IMR-90 (cell line): ENCODE measurements at places on chromosomes 5 and 9. TPM values are rescaled to one million over a fixed set of nuclear protein-coding genes. Genes with fewer than 3 reads are reported as not detected.

Gene SLC2A8
- 6.4 and 9.0 TPM in 2 replicates for total RNA-seq

Gene ATOX1
- total RNA-seq = 56.3 and 76.7 TPM in 2 replicates

Gene FBN2
- total RNA-seq = 67.5 and 69.0 TPM in 2 replicates

Gene CDH12
- not detected in 2 replicates for total RNA-seq

DNA sequence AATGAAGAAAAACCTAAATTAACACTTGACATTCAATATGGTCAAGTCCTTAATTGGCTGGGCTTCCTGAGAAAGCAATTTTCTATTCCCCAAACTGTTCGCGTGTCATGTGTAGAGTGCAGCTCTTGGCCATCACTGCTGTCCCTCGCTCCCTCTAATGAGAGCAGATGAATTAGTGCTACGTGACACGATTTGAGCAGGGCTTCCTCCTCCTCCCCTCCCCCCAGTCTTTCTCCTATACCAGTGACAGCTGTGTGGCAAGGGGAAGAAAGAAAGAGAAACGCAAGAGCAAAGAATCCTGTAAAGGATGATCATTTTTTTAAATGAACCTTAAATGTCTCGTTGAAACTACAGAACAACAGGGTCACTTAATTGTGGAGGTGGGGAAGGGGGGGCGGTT, 159.6 kb downstream of the BNC2 start:
- peaks cover 2% of the 10 kb centered on the region; the same call in 1 of the 2 replicates for H3K36me3 ChIP-seq
- no peak overlapping the region for H3K27ac ChIP-seq
- no peaks in the 10 kb centered on the region for H3K27me3 ChIP-seq
- DNase-seq = no peak
- H3K4me1 ChIP-seq = peaks cover 16% of the 10 kb centered on the region
- no peak overlapping the region for H3K4me3 ChIP-seq

- H3K36me3 ChIP-seq = no peaks in the 10 kb centered on the region
- H3K4me1 ChIP-seq = peaks cover 2% of the 10 kb centered on the region; the same call in 1 of the 2 replicates
- H3K27ac ChIP-seq = no peak overlapping the region
- H3K27me3 ChIP-seq = no peaks in the 10 kb centered on the region
- DNase-seq = peak; percentile 12
- no peak overlapping the region for H3K4me3 ChIP-seq
Measured at GRCh38 chr5:119079318-119079921, 8.5 kb downstream of the DMXL1 start.

DNA sequence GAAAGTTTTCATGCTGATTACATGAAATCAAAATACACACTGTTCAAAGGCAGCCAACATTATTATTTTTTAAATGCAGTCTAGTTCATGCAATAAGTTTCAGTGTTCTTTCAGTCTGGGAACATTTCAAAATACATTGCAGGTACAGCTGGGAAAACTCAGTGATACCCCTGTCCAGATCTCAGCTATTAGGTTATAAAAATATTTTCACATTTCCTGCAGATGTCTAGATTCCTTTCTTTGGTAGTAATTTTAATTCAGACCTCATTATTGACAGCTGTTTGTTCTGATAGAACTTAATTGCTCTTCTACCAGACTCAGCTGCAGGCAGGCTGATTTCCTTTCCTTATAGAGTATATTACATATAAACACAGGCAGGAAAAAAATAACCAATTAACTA, 556.8 kb upstream of the DMAC1 start:
- no peaks in the 10 kb centered on the region for H3K36me3 ChIP-seq
- DNase-seq = no peak
- no peak overlapping the region for H3K27ac ChIP-seq
- no peak overlapping the region for H3K4me3 ChIP-seq
- H3K27me3 ChIP-seq = no peaks in the 10 kb centered on the region

- H3K4me1 ChIP-seq = no peaks in the 10 kb centered on the region
- peaks cover 4% of the 10 kb centered on the region for H3K27me3 ChIP-seq
- H3K27ac ChIP-seq = no peak overlapping the region
- no peak for DNase-seq
- no peak overlapping the region for H3K4me3 ChIP-seq
Measured at GRCh38 chr5:149830579-149830978, 100.5 kb downstream of the PPARGC1B start.

GRCh38 chr9:90921104-90921503, 119.5 kb downstream of the SYK start:
- H3K36me3 ChIP-seq = no peaks in the 10 kb centered on the region
- DNase-seq = no peak
- no peak overlapping the region for H3K27ac ChIP-seq
- no peak overlapping the region for H3K4me3 ChIP-seq
- H3K27me3 ChIP-seq = no peaks in the 10 kb centered on the region

- no peak overlapping the region for H3K27ac ChIP-seq
- H3K4me1 ChIP-seq = peaks cover 3% of the 10 kb centered on the region; the same call in 1 of the 2 replicates
- H3K27me3 ChIP-seq = peaks cover 1% of the 10 kb centered on the region; the same call in 1 of the 2 replicates
- no peak overlapping the region for H3K4me3 ChIP-seq
- DNase-seq = peak; percentile 6
Measured at GRCh38 chr5:73154208-73155006, 18.6 kb upstream of the TMEM174 start.
